ENCODE measurements at places on chromosomes 3 and 15. TPM values are rescaled to one million over a fixed set of nuclear protein-coding genes. Genes with fewer than 3 reads are reported as not detected.
A peak's percentile ranks its signal among the peaks of the same experiment; 100 is the strongest.

MYL3 gene
- not detected for total RNA-seq

EHHADH gene
- 3.5 TPM for total RNA-seq

LRRN1 gene
- 1.4 TPM for total RNA-seq

TNIK gene
- 47.6 TPM for total RNA-seq

RAB11A gene
- 151 TPM for total RNA-seq

NME9 gene
- total RNA-seq: 1.7 TPM

- peak; percentile 50 for DNase-seq
Observed at GRCh38 chr15:62067448-62068044, 769 bp downstream of the C2CD4A start.

- DNase-seq: no peak
Observed at GRCh38 chr15:38743147-38743546, 178.5 kb upstream of the RASGRP1 start.

- no peak for DNase-seq
Observed at GRCh38 chr15:80744415-80744814, 34.8 kb upstream of the CEMIP start.

DNA sequence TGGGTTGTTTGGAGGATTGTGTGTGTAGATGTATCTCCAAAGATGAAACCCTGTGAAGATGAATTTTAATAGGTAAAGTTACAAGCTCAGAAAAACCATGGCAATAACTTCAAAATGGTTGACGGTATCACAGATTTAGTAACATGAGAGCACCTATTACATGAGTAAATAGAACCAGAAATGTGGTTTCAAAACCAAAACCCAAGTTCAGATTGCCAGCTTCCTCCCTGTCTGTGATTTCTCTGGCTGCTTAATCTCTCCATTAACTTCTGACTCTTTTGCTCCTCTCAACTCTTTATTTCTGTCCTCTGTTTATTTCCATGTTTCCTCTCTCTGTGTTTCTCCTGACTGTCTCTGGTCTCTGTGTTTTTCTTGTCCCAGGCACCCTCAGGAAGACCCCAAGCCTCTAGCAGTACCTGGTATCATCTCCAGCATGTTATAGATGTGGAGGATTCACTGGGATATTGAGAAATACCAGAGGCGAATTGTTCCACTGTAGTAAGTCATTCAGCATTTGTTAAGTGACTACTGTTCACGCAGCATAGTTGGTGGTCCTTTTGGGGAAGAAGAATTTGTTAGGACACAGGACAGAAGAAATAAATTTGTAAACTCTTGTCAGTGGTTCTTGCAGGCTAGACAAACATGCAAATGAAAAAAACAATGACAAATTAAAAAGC, 138.8 kb downstream of the BBX start:
- DNase-seq: no peak

- no peak for DNase-seq
Observed at GRCh38 chr3:119861681-119862080, 79.8 kb downstream of the NR1I2 start.

DNA sequence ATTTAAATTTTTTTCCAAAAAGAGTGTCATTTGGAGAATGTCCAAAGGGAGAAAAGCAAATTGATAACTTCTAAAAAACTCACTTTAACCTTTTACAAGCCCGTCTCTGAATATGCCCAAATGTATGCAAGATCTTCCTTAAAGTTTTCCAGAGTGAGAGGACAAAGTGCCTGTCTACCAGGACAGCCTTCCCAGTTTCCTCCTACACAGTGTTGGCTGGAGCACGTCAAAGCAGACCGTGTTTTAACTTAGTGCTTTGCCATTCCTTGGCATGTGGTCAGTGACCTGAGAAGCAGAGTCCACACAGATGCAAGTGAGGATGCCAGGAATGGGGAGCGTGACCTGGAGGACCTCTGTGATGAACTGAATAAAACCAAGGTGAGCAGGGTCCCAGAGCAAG, 245.7 kb downstream of the FAM43A start:
- DNase-seq: no peak

DNA sequence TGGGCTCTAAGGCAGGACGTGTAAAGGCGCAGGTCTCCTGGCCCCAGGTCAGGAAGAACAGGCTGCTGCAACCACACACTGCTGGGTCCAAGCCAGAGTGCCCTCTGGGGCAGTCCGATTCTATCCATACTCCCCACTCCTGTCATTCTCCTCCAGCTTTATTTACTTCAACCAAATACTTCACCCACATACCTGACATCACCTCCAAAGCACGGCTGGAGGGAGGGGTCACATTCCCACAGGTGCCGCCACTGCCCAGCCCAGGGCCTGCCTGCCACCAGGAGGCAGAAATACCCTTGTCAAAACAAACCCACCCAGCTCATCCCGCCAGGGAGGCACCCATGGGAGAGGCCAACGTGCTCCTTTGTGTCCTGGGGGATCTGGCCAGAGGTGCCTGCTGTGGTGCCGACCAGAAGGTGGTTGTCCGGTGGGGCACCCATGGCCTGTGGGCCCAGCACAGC, 100.4 kb downstream of the DAPK2 start:
- no peak for DNase-seq

GRCh38 chr3:172302203-172302602, 146.1 kb downstream of the GHSR start:
- DNase-seq: no peak

DNA sequence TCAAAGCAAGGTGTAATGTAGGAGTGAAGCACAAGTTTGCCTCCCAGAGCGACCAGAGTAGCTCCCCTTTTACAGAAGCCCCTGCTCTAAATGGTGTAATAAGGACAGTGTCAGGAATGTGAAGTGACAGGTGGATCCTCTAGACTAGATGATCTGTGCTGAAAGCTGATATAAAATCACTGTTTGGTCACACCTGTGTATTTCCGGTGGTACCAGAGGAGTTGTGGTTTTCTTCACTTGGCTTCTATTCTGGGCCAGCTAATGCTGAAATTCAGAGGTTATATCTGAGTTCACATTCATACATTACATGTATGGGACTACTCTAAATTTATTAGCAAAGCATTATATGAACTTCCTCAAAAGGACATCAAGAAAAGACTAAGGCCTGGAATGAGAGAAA, 117.4 kb downstream of the IL1RAP start:
- no peak for DNase-seq

DNA sequence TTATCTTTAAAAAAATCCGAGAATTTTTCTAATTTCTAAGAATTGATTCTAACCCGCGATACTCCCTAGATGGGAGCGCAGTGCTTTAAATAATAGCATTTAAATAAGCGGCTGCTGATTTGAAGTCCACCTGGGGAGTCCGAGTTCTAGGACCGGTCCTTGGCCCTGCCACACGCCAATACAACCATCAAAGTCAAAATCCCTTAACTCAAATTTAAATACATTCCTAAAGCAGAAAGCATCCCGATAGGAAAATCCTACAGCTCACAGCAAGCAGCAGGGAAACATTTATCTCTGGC, 508 bp upstream of the ECT2 start:
- DNase-seq: no peak

All from activated naive CD8-positive, alpha-beta T cell treated with anti-CD3 and anti-CD28 coated beads, Interleukin-2, amount 10 ng/mL, durations not matched to agents 7 days and 5 days (primary cell).